ENCODE measurements at places on chromosomes 5 and 9.
A peak's percentile ranks its signal among the peaks of the same experiment; 100 is the strongest.

- DNase-seq, result peak; percentile 20
Observed at GRCh38 chr5:178625679-178626483, 969 bp downstream of the CLK4 start.

DNA sequence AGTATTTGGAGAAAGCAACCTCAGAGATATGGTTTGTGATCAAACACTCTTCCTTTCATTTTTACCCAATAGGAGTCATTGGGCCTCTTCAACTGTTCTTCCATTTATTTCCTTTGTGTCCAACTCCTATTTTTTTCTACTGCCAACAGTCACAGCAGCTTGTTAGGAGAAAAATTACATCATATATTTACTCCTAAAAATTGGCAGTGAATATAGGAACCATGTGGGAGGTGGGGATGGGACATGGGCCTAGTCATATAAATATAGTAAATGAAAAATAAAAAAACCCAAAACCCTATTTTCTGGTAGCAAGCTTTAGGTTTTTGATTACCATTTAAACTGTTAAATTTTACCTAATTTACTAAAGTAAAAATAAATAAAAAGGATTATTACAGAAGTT is 134.9 kb upstream of the MPDZ start:
- no peak for DNase-seq

DNA sequence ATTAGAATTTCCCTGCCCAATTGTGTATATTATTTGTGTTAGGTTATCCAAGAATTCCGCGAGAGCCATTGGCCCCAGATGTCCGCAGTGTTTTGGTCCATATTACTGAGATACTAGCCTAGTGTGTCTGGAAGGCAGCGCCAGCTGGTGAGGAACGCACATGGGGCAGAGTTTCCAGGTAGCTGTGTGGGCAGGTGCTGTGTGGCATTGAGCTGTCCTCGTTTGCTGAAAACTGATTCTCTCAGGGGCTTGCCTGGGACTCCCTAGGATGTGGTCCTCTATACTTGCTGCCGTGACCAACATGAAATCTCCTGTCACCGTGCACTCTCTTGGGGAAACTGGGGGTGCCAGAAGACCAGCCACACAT is 288.7 kb downstream of the FANCC start:
- DNase-seq, result no peak

- no peak for DNase-seq
Observed at GRCh38 chr9:133943036-133943780, 48.9 kb downstream of the VAV2 start.

GRCh38 chr9:129172816-129173215 is 5.2 kb downstream of the IER5L start:
- no peak for DNase-seq

DNA sequence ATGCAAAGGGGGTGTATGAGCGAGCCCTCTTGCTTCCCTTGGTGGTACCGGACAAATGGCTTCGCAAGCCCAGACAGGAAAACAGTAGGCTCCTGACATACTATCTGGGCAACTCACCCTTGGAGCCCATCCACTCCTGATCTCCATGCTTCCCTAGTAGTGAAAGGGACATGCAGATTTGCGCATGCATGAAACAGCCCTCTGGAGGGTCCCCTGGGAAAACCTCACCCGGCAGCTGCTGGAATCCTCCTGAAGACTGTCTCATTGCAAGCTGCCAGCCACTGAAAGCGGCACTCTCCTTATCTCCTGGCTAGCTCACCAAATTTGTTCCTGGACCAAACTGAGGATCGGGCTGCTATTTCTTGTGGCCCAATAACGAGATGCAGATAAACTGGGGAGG is 10.2 kb downstream of the ZNF169 start:
- DNase-seq, result no peak

DNA sequence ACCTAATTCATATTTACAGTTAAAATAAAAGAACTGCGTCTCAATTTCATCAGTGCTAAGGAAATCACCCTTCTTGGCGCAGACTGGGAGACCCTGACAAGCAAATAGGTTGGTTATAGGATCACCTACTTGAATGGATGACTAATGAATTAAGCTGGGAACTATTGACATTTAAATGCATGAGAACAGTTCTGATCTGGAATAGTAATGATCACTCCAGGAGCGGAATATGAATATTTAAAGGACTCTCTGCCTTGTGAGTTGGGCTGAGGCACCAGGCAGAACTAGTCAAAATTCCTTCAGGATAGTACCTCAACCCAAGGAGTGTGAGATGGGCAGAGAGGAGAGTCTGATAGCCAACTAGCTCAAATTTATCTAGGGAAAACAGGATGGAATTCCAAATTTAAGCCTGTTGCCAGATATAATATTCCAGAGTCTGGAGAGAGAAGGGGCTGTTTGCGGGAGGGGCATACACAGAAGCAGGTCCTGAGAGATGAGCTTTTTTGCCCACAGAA is 364.4 kb downstream of the CSNK1G3 start:
- no peak for DNase-seq

DNA sequence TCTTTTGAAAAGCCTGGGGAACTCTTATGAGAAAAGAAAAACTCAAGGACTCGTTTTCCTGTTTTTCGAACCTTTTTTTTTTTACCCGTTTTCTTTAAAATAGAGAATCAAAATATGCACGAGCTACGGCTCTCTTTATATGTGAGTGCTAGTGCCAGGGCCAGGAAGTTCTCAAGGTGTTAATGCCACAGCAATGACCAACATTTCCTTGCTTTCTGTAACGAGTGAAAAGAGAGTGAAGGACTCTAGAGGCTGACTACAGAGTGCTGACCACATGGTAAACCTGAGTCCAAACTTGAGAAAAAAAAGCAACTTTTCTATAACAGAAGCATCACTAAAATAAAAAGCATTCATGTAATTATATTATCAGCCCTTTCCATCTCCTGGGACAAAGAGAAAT is 102.2 kb upstream of the SLC28A3 start:
- no peak for DNase-seq

DNA sequence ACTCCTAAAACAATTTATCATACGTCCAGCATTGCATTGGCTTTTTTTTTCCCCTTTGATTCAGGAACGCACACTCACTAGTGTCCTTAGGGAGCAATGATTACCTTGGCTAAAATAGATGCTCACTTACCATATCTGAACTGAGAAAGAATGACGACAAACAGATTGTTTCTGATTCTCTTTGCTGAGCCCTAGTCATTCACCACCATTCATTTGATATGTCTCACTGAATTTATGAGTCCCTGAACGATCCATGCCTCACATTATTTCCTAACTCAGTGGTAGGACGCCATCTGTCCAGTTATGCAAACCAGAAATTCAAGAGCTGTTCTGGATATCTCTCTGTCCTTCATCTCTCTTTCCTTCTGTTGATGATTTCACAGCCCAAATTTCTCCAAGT is 39.3 kb upstream of the DAB2 start:
- no peak for DNase-seq

DNA sequence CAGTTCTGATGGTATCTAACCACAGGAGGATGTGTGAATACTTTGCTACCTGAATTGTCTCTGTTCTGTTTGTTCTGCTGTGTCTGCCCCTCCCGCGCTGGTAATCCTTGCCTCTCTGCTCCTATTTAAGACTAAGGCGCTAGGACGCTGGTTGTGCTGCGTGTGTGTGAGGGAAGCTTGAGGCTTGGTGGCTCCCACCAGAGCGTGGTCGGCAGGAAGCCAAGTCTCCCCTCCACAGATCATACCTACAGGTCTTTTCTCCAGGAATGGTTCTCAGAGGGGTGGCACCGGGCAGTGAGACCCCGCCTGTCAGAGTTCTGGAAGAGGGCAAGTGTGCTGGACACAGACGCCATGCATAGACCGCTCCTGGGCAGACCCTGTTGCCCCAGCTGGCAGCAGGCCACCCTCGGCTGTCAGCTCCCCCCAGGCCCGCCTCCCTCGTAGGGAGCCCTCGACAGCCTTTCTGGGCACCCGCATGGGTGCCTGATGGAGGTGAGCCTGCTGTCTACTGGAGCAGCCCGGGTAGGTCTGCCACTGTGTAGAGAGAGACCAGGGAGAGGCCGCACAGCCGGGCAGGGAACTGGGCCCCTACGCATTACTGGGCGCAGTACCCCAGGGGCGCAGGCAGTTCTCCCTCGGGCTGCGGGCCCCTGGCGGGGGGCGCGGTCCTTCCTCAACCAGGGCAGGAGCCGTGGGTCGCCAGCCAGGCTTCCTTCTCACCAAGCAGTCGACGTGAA is 53.4 kb upstream of the ROR2 start:
- no peak for DNase-seq

DNA sequence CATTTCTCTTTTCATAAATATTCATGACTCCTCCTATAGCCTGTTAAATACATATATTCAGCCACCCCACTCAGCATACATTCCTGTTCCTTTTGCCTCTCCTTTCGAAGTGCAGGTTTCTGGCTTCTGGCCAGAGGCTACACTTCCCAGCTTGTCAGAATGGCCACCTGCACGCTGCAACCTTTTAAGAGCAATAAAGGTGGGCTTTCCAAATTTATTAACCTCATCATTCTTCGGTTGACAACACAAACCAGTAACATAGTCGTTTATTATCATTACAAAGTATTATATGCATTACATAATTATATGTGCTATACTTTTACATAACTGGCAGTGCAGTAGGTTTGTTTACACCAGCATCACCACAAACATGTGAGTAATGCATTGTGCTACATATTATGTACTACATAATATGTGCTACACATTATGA is 16.5 kb upstream of the TMEM171 start:
- DNase-seq, result no peak

DNA sequence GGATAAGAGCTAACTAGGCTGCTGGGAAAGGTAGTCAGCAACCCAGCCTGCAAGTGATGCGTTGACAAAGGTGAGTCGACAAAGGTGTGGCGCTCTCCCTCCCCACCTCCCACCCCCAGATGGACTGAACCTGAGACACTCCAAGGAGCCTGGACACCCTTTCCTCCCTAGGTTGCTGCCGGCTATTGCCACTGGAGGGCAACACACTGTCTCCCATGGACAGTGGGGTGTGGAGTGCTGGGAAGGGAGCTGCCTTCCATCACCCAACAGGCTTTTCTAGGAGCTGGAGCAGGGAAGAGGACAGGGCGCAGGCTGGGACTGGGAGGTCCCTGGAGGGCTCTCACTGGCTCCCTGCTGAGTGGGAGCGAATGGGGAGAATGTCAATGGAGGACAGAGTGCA is 75.4 kb upstream of the ARAP3 start:
- no peak for DNase-seq

DNA sequence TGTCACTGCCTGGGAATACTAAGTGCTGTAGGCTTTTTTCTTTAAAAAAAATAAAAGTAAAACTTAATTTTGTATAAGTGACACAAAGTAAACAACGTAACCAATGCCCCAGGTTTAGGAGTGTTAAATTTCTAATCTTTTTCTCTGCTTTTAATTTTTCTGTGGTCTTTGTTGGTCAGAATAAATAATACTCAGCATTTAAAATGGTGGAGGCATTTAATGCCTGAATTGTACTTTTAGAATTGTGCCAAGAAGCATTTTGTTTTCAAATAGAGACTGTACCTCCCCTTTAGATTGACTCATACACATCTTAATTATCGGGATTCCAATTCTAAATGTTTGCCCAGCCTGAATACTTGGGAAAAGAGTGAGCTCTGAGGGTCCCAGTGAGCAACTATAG is 1.6 kb downstream of the DMXL1 start:
- DNase-seq, result no peak

DNA sequence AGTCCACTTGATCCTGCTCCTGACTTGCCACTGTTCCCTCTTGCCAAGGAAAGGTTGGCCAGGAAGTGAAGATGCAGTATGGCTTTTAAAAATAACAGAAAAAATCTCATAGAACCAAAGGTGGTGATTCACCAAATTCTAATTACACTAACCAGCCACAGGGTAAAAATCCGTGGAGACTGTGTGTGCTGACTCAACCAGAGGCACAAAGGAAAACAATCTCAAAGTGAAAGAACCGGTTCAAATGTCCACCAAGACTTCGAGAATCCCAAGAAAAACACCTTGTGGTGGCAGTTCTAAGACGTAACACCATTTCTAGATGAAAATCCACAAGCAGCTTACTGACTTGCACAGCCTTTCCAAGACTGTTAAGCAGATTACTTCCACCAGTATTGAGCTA is 279.1 kb downstream of the TLE1 start:
- no peak for DNase-seq

GRCh38 chr5:130501151-130501865 is 597.0 kb downstream of the CHSY3 start:
- DNase-seq, result no peak

DNA sequence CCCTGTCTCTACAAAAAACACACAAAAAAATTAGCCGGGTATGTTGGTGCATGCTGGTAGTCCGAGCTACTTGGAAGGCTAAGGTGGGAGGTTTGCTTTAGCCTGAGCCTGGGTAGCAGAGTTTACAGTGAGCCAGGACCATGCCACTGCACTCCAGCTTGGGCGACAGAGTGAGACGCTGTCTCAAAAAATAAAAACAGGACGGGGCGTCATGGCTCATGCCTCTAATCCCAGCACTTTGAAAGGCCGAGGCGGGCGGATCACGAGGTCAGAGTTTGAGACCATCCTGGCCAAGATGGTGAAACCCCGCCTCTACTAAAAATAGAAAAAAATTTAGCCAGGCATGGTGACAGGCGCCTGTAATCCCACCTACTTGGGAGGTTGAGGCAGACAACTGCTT is 40.3 kb downstream of the UBE2D2 start:
- DNase-seq, result no peak

- DNase-seq, result no peak
Observed at GRCh38 chr5:135308752-135309151, 90.3 kb downstream of the MACROH2A1 start.

GRCh38 chr5:139759219-139759721 is 36.3 kb upstream of the PSD2 start:
- DNase-seq, result no peak

DNA sequence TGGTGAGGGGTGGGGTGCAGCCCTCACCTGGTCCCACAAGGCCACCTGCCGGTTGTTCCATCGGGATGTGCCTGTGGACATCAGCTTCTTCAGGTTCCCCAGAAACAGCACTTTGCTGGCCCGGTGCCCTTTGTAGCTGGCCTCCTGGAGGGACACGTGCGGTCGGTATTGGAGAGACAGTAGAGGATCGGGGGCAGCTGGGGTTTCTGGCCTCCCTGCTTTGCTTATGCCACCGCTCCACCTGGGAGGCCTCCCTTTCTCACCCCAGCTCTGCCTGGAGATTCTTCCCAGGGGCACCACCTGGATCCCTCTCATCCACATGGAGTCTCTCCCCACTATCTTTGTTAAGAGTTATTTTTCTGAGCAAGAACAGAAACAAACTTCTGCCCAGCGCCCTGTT is 13.1 kb upstream of the TRIM14 start:
- DNase-seq, result no peak

- no peak for DNase-seq
Observed at GRCh38 chr5:123421773-123422172, 1.4 kb downstream of the CEP120 start.

DNA sequence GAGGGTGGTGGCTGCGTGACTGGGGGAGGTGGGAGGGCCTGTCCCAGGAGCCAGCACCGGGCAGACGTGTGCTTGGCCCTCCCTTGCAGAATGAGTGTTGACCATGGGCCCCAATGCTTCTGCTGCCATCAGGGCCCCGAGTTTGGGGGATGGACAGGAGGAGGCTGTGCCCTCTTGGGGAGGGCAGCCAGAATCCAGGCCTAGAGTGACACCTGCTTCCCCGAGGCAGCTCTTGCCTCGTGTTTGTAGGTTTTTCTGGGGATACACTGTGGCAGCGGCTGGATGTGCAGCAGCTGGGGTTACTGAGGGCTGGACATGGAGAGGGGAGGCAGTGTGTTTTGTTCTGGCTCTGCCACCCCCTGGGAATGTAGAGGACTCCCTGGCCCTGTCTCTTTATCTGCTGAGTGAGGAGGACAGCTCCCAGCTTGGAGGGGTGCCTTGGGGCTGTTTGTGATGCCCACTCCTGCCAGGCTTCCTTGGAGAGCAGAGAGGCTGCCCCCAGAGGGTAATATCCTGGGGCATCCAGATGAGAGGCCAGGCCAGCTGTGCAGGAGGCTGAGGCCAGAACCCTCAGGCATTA is 22.7 kb downstream of the WNK2 start:
- no peak for DNase-seq

Data from NCI-H1694 treated with DMSO at 0.1 percent for 48 hours (cell line).